Fibroblast of the conjunctiva (primary cell): ENCODE measurements at places on chromosomes 4 and X.

DNA sequence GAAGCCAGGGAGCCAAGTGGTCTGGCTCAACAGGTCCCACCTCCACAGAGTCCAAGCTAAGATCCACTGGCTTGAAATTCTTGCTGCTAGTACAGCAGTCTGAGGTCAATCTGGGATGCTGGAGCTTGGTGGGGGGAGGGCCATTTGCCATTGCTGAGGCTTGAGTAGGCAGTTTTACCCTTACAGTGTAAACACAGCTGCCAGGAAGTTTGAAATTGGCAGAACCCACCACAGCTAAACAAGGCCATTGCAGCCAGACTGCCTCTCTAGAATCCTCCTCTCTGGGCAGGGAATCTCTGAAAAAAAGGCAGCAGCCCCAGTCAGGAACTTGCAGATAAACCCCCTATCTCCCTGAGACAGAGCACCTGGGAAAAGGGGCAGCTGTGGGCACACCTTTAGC, 84.9 kb downstream of the EDA2R start:
- DNase-seq, result no peak

GRCh38 chr4:120001850-120002249, 64.8 kb downstream of the MAD2L1 start:
- no peak for DNase-seq

- no peak for DNase-seq
Measured at GRCh38 chrX:1442724-1443367, 9.9 kb downstream of the ASMTL start.

GRCh38 chrX:72394518-72395170, 88.9 kb upstream of the CITED1 start:
- DNase-seq, result peak; percentile 48

DNA sequence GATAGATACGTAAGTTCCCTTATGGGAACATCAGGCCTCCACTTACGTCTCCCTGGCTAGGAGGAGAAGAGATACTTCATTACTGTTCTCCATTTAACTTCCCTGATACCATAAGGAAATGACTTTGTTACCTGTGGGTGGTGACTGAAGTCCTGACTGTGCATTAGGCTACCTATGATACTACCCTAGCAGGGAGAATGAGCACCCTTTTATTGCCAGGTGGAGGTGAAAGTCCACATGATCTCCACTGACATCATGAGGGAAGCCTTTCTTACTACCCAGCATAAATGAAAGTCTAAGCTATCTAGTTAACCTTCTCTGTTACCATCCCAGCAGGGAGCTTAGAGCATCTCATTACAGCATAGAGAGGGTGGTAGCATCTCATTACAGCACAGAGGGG, 24.4 kb upstream of the LAMTOR3 start:
- DNase-seq, result no peak

- DNase-seq, result no peak
Measured at GRCh38 chrX:136899221-136899620, 18.7 kb upstream of the RBMX start.

DNA sequence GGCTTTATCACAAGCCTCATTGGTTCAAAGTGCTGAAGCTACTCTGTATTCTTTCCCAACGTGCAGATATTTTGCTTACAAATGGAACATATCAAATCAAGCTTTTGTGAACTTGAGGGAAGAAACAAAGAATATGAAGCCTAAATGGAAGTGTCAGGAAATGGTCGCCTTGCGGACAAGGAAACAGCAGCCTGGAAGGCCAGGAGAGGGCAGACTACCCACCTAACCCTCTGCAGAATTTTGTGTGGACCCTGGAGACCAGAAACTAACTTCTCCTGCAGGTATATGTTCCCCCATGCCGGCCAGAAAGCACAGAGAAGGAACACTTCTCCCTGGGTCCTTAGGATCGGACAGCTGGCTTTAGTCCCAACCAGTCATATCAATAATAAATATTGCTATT, 1425.8 kb downstream of the PCDH7 start:
- DNase-seq, result no peak

GRCh38 chr4:31343061-31343460, 622.9 kb downstream of the PCDH7 start:
- DNase-seq, result no peak
